Thoracic aorta (tissue), 2 donors: ENCODE measurements at places on chromosomes 4 and X.

- no peak for DNase-seq
Observed at GRCh38 chrX:335758-336155, 17.2 kb upstream of the GTPBP6 start.

GRCh38 chrX:74461384-74461783, 40.1 kb downstream of the SLC16A2 start:
- DNase-seq, result no peak

DNA sequence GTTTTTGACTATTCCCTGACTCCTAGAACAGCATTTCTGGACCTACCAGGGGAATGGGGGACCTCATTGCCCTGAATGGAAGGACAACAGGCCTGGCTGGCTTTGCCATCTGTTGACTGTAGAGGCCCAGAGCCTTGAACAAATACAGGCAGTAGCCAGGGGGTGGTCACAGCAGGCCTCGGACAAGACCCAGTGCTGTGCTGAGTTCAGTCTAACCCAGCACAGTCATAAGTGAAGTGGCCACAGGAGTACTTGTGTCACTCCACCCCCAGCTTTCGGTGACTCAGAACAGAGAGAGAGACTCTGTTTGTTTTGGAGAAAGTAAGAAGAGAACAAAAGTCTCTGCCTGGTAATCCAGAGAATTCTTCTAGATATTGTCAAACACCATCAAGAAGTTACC, 310.0 kb downstream of the PRR32 start:
- DNase-seq, result no peak

GRCh38 chrX:85114776-85115175, 111.1 kb downstream of the APOOL start:
- no peak for DNase-seq

DNA sequence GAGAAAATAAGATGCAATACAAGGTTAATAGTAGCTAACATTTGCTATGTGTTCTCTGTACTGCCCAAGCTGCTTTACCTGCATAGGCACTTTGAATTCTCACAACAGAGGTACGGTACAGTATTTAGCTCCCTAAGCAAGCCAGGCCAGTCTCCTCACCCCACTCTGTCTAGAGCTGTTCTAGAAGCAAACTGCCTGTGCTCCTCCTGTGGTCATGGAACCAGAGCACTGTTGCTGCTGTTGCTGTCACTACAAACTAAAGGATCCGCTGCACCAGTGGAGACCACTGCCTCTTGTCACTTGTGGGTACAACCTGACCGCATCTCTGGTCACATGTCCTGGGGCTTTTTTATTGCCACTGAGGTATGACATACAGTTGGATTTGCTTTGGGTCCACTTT, 19.6 kb downstream of the ZNF330 start:
- no peak for DNase-seq

- DNase-seq, result no peak
Observed at GRCh38 chr4:33188733-33189132, 2468.6 kb downstream of the PCDH7 start.
